SJSA1 (cell line): ENCODE measurements at places on chromosomes 6 and 20. TPM values are rescaled to one million over a fixed set of nuclear protein-coding genes. Genes with fewer than 3 reads are reported as not detected.

Gene TAGAP
- 5.7 and 8.4 TPM in 2 replicates for total RNA-seq

Gene ELOVL4
- 1.2 and 1.3 TPM in 2 replicates for total RNA-seq

Gene RGS17
- total RNA-seq, result 0.37 and 1.3 TPM in 2 replicates

Gene PLA2G7
- not detected in 2 replicates for total RNA-seq

Gene ENPP5
- total RNA-seq, result 0.94 and 2.8 TPM in 2 replicates

DNA sequence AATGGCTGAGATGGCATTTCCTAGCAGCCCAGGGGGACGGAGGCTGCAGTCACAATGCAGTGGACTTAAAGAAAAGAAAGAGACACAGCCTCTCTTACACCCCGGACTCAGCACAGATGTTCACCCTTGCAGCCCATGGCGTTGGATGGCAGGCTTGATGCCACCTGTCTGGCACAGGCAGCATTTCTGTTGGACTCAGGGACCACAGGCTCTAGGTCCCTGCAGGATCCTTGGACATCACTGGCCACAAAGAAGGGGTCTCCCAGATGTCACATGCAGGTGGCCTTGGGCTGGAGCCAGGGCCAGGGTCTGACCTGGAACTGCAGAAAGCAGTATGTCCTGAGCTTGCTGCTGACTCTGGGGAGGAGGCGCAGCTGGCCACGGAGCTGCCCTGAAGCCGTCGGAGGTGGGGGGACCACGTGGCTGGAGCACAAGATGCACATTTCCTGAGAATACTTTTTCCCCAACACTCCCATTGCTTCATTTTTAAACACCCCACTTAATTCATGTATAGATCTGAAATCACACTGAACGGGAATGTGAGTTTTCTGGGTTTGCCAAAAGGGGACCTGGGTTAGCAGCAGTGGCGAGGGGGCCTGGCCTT, 102.3 kb upstream of the SULF2 start:
- no peak for DNase-seq

DNA sequence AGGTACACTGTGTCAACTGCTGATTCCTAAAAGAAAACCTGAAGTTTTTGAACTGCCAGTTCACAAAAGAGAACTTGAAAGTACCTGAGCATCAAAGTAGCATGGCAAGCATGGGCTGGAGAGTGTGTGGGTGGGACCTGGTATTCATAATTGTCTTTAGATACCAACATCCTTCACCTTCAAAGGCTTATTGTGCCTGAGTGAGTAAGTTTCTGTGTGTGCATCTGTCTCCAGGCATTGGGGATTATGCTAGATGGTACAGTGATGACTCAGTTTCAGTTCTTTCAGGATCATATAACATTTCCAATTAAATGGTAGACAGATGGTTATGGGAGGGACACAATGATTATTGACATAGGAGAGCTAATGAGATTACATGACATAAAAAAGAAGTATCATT, 238.5 kb downstream of the ZFAND3 start:
- DNase-seq, result no peak

DNA sequence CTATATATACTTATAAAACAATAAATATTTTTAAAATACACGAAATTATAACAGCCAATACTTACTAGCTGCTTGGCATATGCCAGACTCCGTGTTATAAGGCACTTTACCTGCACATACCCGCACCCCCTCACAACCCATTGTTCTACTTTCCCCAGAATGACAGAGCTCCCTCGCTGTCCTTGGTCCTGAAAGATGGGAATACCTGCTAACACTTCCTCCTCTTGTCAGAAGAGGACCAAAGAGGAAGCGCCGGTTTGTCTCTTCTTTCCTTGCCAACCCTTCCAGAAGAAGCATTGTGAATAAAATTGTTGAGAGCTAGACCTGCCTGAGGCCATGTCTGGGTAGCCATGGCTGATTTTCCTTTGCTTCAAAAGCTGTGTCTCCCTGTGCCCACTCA, 149.3 kb downstream of the PTPRT start:
- no peak for DNase-seq

GRCh38 chr20:37382482-37383120, 36.7 kb downstream of the SRC start:
- DNase-seq, result no peak

- DNase-seq, result no peak
Observed at GRCh38 chr6:31576897-31577578, 1.7 kb downstream of the TNF start.

- DNase-seq, result no peak
Observed at GRCh38 chr6:170062209-170062914, 228.5 kb downstream of the DLL1 start.

GRCh38 chr6:149337320-149337719, 19.8 kb downstream of the TAB2 start:
- DNase-seq, result no peak

DNA sequence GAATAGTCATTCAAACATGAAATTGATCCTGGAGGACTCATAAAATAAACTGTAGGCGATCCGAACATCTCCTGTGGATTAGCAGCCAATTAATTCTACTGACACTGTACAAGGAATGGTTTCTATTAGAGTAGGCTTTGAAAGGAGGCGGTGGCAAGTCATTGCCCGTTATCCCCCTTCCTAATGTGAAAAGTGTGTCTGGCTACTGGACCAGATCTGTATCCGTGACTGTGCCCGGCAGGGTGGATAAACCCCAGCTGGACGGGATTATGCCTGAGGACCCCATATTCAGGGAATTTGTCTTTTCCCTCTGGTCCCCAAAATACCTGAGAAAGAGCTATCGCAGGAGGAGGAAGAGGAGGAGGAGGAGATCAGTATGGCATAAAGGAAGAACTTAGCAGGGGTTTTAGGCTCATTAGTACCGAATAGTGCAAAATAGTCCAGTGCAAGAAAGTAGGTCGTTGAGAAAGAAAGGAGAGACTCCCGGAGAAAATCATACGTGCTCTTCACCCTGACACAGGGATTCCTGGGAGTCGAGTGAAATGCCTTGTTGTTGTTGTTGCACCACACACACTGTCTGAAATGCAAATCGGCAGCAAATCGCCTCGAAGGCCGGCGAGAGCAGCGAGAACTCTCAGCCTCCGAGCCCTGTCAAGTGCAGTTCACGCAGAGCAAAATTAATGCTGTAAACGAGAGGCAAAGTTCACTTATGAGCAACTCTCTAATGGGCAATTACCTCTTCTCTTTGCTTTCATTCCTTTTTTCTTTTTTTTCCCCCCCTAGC, 178.9 kb upstream of the ARID1B start:
- no peak for DNase-seq

DNA sequence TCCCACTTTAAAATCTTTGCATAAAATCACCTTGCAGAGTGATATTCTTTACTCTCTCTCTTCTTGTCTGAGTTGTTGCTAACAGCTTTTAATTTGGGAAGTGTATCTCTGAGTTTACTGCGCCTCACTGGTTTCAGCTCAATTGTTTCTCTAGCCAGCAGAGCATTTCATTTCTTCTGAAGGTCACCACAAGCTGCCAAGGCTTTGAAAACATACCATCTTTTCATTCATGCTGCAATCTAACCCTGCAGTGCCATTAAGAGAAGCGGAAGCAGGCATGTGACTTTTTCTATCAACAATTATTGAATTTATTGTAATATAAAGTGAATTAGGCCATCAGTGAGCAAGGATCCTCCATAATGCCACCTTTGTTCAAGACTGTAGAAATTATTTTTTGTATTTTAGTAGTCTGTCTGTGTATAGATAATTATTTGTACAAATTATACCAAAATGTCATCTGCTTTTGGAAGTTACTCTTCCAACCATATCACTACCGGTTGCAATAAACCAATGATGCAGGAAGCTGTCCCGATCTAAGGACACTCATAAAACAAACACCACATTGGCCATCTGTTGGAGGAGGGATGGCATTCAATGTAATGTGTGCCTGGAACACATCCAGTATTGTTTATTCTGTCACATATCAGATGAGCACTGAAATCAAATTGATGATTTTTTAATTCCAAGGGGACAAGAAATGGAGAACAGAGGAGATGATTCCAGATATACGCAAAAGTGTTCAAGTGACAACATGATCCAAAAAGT, 26.8 kb downstream of the HS3ST5 start:
- no peak for DNase-seq
